ENCODE measurements at places on chromosomes 5 and 9. TPM values are rescaled to one million over a fixed set of nuclear protein-coding genes. Genes with fewer than 3 reads are reported as not detected.

DNA sequence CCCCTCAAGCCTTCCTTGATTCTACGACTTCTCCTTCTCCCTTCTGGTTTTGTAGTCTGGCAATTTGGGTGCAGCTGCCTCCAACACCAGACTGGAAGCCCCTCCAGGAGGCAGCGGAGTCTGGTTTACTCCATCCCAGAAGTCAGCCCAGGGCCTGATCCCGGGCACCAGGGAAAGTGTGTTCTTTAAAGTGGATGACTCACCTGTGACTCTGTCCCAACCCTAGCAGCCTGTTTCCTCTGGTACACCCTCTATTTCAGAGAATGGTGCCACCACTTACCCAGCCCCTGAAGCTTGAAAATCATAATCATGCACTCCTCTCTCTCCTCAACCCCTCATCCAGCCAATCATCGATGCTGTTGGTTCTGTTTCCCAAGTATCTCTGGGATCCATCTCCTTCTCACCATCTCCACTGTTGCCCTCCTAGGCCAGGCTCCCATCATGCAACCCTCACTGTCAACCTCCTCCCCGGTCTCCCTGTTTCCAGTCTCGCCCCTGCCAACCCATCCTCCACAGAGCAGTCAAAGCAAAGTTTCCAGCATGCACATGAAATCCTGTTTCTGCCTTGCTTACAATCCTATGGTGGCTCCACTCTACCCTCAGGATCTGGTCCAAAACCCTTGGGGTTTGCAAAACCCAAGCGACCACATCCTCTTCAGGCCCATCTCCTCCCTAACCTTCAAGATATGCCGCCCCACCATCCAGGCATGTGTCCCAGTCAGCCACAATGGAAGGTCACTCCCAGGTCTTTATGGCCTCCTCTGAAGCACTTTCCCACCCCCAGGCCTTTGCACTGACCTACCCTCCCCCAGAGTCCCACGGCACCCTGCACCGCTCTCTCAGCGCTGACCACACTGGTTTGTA, 10.5 kb downstream of the LHX6 start:
- DNase-seq: no peak

GRCh38 chr5:15638296-15638695, 138.3 kb downstream of the FBXL7 start:
- no peak for DNase-seq

- no peak for DNase-seq
Observed at GRCh38 chr9:114382699-114383520, 4.9 kb downstream of the AKNA start.

DNA sequence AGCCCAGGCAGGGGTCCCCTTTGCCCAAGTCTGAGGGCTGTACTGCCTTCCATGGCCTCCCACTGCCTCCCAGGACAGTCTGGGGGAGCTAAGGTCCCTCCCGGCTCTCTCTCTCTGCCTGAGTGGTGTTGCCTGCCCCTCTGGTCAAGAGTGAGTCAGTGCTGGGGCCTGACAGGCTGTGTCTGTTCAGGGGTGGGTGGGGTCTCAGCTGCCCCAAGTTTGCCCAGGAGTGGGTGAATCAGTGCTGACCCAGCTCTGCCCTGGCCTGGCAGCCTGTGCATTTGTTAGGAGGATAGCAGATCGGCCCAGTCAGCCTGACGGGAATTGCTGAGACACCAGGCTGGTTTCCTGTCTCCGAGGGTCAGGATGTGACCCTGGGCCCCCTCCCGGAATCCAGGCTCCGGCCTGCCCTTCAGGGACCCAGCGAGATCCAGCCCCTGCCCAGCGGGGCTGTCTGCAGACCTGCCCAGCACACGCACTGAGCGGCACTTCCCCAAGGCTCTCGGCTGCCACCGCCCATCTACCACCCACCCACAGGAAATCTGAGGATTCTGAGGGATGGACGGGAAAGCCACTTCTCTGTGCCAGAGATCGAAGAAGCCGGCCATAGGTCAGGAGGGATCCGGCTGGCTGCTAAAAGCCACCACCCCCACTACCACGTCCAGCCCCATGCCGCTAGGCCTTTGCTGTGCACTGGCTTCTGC, 15.9 kb downstream of the ENG start:
- DNase-seq: peak; percentile 97

DNA sequence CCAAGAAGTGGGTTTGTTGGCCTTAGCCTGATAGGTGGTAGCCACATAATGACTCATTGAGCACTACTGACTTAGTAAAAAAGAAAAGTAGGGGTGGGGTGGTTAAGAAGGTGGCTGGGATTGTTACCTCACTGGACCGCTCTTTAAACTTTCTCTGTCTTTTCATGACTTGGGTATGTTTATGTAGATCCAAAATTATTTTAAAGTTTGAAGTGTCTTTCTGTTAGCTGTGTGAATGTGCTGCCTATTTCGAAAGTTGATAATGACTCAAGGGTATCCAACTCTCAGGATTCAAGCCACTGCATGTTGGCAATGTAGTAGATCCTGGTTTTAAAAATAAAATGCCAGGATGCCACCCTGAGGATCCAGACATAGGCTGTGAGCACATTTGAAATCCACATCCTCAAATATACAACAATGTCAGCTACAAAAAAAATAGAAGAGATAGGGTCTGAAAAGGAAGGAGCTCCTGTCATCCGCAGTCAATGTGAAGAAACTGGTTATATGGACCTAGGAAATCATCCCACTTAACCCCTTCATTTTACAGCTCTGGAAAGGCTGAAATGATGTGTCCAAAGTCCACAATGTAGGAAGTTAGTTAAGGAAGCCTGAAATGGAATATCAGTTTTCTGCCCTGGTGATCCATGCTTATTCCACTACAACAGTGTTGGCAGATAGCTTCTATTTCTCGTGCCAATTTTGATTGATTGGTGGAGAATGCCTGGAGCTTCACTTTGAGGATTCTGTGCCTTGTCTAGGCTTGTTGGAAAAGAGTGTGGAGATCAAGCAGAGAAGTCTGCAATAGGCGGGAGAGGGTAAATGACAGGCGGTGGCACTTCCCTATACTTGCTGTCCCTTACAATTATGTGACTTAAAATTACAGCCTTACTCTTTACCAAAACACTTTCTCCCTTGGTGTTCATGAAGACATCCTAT, 23.4 kb downstream of the ZNF462 start:
- no peak for DNase-seq

DNA sequence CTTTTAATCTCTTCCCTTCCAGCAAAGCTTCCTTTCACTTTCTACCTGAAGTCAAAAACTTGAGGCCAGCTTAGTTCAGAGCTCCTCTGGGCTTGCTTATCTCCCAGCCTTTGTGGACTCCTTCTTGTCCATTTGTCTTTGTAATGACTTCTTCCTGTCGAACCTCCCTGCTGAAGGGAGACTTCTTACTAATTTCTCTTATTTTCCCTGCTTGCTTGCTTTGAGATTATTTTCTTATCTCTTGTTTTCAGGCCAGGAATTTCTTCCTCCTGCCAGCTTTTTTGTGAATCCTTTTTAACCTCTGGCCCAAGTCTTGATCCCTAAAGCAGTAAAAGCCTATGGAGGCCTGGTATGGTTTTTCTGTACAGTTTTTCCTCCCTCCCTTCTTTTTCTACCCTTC, 46.8 kb upstream of the DHFR start:
- no peak for DNase-seq

DNA sequence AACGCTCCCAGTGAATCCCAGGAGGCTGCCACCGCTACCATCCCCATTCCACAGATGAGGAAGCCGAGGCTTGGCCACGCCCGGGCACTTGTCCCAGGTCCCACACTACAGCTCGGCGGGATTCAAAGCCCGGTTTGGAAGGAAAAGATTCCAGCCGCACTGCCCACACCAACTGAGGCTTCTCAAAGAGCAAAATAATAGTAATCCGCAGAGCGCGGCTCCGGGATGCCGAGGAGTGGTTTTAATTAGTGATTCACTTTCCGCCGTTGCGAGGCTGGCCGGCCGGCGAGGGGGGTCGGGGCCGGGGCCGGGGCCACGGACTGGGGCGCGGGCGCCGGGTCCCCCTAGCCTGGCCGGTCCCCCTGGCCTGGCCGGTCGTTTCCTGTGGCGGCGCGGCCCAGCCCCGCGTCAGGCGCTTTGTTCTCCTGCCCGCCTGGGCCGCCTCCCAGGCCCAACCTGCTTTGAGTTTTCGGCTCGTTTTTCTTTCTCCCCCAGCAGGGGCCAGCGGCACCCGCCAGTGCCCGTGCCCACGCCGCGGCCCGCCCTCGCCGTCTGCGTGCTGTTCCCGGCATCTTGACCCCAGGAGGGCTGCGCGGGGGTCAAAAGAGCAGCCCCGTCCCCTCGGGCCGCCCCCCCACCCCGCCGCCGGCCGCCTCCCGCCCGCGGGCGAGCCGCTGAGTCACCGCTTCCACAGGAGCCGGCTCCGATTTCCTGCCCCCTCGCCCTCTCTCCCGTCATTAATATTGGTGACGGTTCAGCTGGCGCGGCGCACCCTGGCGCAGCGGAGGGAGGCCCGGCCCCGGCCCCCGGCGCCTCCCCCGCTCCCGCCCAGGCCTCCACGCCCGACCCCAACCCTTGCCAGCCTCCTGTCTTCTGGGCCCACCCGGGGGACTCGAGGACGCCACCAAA, 31.2 kb downstream of the FGF18 start:
- peak; percentile 65 for DNase-seq

GRCh38 chr9:133733421-133733795, 4.7 kb downstream of the SARDH start:
- DNase-seq: no peak

DNA sequence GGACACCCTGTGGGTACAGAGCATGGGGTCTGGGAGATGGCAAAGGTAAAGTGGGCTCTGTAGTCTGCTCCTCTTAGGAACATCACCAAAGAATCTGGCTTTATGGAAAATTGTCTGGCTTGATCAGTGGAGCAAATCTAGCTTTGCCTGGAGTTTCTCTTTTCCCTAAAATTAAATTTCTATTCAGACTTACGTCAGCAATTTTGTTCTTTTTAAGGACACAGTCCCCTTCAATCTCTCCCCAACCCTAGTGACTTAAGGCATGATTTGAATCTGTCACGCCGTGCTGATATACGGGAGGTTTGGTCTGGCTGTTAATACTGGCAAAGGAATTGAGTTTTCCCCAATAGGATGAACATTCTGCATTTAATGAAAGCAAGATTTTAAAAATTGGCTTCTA, 72.3 kb upstream of the ERCC6L2 start:
- no peak for DNase-seq

DNA sequence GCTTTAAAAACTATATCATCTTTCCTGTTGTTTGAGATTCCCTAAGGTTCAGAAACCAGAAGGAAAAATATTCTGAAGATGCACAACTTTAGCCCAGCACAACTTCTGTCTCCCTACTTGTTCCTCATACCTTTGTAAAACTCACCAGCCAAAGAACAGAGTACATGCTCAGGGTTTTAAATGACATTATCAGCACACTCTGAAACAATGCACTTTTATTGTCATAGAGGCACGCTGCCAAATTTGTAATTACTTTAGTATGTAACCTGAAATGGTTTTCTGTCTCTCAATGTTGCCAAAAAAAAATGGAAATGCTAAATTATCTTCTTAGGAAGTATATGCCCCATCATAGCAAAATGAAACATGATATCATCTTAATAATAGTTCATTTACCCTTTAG, 383.6 kb upstream of the CDH6 start:
- no peak for DNase-seq

DNA sequence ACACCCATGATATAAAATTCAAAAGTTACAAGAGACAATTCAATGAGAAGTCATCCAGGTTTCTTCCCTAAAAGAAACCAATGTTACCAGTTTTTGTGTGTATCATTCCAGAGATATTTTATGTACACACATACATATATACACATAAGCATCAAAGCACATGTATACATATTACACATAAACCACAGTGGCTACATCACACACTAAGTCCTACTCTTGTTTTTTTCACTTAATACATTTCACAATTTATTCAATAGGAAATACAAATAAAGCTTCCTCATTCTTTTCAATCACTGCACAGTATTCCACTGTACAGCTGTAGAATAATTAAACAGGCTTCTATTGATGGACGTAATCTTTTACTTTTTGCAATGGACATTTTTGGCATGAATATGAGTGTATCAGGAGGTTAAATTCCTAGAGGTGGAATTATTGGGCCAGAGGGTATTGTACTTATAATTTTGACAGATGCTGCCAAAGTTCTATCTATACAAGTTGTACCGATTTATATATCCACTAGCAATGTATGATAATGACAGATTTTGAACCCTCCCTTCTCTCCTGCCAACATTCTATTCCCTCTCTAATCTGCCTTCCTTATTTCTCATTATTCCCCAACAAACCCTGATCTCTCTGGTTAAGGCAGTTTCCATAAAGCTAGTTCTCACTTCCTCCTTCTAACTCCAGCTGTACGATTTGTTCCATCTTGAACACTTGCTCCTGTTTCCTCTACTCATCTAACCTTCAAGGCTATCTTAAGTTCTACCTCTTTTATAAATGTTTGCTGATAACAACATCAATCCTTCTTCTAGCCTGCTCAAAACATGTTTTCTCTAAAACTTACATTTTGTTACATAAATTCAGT, 35.2 kb downstream of the MRPS27 start:
- DNase-seq: no peak

DNA sequence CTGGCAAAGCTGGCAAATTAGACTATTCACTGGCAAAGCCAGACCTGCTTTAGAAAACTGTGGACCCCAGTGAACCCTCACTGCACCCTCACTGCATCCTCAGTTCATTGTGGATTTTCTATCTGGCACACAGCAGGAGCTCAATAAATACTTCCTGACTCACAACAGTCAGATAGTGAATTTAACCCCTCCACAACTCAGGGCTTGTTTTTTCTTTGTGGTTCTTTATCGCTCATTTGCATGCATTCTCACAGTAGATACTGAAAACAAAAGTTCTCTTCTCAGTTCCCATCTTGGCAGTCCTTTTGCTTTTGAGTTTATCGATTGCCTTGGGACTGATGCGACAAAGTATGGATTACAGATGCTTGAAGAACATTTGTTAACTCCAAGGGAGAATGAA, 99.8 kb downstream of the ACTL7B start:
- no peak for DNase-seq

DNA sequence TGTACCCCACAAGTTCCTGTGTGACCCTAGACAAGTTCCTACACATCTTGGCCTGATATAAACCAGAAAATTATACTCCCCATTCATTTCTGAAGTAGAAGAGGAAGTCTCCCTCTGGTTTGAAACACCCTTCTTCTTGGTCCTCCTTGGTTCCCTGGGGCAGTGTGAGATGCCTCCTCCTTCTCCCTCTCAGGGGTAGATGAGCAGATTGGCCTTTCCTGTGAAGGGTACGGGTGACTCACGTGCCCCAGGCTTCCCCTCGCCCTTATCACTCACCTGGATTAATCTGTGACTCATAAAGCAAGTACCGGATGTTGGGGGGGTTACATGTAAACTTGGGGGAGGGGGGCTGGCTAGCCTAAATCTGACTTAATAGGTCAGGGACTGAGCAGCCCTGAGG, 11.1 kb upstream of the AQP3 start:
- peak; percentile 14 for DNase-seq

- DNase-seq: no peak
Observed at GRCh38 chr9:107309271-107309670, 26.2 kb downstream of the RAD23B start.

- DNase-seq: no peak
Observed at GRCh38 chr5:171205375-171205774, 103.7 kb upstream of the TLX3 start.

GRCh38 chr9:23663946-23664345, 162.1 kb downstream of the ELAVL2 start:
- no peak for DNase-seq

GTF3C4 gene
- total RNA-seq: 14.6 TPM

F2RL1 gene
- total RNA-seq: 3.2 TPM

LRRC19 gene
- total RNA-seq: not detected

PDLIM4 gene
- 3.4 TPM for total RNA-seq

PPP3R2 gene
- total RNA-seq: not detected

OTP gene
- not detected for total RNA-seq

IL3 gene
- not detected for total RNA-seq

Measured in HFFc6 (cell line).